ENCODE measurements at places on chromosomes 1 and 21.

DNA sequence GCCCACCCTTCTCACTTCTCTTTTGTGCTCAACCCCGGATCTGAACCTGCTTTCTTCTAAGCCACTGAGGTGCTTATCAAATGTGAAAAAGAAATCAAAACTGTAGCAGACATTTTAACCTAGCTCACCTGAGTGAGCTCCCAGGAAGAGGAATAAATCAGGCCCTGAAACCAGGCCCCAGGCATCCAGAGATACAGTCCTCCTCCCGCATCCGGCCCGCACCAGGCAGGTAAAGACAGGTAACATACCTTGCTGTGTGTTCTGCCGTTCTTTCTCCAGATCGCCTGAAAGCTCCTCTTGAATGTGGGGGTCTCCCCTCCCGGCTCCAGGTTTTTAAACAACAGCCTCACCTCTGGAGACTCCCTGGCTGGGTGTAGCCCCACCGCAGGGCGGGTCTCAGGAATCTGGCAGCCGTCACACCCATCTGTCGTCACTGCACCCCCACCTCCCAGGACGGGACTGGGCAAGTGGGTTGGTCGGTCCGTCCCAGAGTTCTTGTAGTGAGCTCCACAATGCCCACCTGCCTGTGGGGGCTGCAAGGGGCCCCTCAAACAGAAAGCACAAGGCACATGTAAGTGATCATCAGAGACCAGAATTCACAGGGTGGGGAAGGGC lies at the start of gene LAMB3:
LAMB3 (minus strand) TSS at position 305 of the 615 bp plus-strand sequence. CDS start 1,481 bp downstream, outside the sequence.
- DNase-seq = no peak

DNA sequence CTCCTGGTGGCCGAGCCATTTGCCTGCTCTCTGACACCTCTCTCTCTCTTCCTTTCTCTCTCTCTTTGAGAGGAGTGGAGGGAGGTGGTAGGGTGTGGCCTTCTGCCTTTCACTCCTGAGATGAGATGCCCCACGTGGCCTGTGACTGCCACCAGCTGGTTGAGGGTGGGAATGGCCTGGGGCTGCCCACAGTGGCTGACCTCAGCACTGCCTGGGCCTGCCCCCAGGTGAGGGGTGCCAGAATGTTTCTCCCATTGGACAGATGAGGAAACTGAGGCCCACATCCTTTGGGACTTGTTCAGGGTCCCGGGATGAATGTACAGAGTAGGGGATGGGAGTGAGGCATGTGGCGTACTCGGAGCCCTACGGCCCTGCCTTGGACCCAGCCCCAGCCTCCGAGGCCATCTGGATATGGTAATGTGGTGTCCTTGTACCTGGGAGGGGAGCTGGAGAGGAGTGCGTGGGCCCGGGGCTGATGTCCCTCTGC lies 12.7 kb upstream of the C1orf167 start:
- DNase-seq = no peak

- no peak for DNase-seq
Measured at GRCh38 chr21:40732253-40733023, 114.5 kb downstream of the DSCAM start.

DNA sequence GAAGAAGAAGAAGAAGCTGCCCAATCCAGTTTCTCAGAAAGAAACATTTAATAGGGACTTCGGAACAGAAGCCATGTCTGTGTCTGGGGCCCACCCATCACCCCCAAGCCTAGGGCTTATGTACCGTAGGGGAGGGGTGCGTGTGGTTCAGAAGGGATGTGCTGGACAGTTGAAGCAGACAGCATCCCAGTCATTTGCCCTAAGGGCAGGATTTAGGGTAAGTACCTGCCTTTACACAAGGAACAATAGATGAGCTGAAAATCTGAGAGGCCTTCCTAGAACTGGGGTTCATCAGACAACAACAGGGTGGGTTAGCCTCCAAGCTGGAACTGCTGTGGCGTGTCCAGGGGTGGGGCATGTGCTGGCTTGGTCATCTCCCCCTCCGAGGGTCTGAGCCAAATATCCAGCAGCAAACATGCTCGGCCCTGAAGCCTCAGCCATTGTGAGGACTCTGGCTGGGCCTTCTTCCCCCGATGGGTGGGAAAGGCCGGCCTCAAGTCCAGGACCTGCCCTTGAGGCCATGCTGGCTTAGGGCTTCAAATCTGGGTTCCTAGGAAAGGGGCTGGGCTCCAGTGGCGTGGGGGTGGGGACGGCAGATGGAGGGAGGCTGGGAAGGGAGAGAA lies 12.1 kb downstream of the CSTB start:
- DNase-seq = no peak

DNA sequence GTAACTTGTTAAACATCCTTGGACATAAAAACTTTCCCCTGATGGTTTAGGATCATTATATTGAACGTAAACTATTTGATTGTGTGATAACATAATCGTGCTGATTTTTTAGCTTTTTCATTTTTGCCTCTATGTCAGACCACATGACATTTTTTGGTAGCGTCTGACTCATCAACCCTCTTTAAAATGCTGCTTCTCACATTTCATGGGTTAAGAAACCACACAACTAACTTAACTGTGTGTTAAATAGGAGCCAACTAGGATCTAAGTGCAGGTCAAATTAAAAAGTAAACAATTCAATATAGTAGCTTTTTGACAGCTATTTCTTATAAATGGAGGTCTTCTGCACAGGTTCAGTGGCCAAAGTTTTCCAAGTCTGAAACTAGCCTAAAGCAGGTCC lies 9.8 kb downstream of the BTG3 start:
- no peak for DNase-seq

DNA sequence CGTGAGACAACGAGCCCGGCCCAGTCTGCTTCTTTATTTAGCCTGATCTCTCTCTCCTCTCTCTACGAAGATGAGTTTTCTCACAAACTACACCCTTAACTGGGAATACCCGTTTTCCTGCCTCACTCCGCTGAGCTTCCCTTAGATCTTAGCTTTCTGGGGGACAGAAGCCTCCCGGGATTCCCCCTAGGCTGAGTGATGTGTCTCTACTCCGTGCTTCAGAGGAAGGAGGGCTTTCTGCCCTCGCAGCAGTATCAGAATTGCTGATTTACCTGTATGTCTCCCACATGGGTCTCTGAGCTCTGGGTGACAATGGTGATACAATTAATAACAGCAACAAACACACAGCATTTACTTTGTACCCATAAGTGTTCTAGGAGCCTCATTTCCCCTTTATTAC lies 1.0 kb downstream of the ZBTB17 start:
- DNase-seq = no peak

DNA sequence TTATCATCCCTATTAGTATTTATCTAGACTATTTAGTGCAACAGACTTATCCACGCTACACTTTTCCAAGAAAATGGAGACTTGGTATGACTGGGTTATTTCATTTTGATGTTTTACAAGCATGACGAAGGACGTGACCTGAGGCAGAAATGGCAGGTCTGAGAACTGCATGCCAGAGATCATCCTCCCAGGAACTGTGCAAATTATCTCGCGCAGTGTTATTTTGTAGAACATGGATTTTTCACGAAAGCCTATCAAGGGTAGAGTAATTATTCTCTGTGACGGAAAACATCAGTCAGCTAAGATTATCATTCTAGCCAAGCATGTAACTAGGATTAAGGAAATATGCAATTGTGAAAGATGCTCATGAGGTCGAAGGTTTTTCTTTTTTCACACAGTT lies 361.5 kb upstream of the AJAP1 start:
- DNase-seq = no peak

DNA sequence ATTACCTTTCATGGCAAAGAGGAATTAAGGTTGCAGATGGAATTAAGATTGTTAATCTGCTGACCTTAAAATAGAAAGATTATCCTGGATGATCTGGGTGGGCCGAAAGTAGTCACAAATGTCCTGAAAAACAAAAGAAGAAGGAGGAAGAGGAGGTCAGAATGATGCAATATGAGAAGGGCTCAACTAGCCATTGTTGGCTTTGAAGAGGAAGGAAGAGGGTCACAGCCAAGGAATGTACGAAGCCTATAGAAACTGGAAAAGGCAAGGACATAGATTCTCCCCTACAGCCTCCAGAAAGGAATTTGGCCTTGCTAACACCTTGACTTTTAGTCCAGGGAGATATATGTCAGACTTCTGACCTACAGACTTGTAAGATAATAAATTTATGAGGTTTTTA lies 39.4 kb upstream of the FMOD start:
- no peak for DNase-seq

DNA sequence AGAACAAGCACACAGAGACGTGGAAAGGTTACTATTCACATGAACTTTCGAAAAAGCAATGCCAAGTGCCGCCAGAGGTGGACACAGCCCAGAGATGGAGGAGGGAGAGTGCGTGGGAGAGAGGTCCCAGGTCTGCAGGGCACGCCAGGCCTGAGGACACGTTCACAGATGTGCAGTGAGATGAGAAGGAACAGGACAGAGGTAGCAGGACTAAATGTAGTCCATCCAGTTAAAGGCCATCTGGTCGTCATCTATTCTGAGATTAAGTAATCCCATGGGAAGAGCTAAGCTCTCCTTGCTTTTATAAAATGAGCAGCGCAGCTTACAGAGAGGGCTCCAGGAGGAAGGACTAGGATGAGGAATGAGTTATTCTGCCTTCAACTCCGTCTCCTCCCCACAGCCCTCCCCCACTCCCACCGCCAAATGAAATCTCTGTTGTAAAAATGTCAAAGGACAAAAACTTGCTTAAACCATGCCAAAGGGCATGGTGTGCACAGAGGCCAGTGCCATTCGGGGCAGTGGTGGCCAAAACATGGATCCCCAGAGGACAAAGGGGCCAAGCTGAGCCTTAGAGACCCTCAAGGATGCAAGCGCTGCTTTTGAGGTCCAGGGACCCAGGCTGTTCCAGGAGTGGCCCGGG lies 85.4 kb upstream of the SLC25A33 start:
- no peak for DNase-seq

DNA sequence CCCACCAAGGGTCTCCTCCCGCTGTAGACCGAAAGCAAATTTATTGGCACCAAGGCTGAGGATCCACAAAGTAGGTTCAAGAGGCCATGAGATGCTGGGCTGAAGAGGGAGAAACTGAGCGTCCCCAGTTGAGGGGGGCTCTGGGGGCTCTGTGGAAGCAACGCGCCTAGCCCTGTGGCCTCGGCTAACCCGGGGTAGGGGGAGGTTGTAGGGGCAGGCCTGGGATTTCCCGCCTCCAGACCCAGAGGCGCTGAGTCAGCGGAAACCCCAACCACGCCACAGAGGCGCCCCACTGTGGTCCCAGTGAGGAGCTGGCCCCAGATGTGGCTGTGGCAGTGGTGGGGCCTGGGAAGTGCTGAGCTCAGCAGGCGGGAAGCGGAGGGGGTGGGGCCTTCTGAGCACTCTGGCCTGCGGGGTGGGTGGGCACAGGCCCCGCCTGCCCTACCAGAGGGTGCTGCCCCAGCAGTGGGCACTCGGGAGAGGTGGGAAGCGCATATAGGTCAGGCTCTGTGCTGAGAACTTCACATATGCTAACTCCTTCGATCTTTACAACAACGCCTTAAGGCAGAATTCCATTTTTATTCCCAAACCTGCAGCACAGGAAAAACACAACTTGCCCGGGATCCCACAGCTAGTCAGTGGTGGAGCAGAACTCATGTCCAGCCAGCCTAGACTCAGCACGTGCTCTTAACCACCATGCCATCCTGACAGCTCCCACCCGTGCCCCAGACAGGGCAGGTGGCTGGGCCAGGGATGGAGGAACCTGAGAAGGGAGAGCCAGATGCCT lies 1.5 kb upstream of the COL16A1 start:
- no peak for DNase-seq

GRCh38 chr1:109668123-109668775 lies 392 bp downstream of the GSTM2 start:
- no peak for DNase-seq

GRCh38 chr21:16376673-16377072 lies 646.9 kb downstream of the USP25 start:
- no peak for DNase-seq

Data from activated naive CD4-positive, alpha-beta T cell (primary cell).